ENCODE measurements at places on chromosomes 4 and X.

DNA sequence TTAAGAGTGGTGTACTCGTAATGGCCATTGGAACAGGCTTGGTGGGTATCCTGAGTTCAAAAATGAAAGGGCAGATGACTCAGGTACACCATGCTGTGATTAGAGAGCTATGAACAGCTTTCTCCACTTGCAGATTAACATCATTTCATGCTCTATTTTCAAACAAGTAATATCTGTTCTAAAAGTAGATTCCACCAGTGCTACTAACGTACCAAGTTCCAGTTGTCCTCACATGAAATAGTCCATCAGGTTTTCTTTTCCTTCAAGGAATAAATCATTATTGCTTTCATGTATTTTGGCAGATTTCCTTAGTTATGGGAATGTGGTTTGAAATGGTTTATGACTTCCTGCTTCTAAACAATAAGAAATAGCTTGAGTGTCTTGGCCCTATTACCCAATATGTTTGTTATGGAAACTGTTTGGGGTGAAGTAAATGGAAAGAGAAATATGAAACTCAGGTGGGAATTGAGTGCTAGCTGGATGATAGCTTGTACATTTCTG, 49.9 kb downstream of the PCDH7 start:
- no peak for DNase-seq

DNA sequence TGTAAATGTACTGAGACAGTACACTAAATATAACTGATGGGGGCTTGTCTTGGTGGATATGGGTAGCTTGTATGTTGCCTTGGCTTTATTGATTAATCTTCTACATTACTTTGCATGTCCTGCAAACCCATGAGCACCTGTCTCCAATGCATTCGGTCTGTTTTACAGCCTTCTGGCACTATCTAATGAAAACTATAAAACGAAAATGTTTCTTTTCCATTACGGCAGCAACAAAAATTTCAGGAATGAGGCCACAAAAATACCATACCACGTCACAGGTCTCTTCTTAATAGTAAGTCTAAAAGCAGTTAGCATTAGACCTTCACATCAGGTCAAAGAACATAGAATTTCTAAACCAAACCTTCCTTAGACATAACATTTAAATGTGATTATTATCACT, 49.8 kb downstream of the EDNRA start:
- no peak for DNase-seq

DNA sequence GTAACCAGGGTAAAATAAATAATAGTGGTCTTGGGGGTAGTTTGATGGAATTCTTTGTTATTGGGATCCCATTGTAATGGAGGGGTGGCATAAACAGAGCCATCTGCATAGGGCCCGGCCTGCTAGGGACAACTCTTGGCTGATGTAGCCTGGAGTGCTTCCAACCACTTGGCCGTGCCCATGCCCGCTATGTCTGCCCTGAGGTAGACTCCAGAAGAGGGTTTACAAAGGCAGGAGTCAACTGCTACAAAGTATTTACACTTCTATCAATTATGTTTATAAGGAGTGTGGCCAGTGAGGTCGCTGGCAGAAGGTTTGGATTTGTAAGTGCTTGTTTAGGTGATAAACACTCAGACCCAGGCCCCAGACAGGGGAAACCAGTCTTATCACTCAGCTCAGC, 8.1 kb downstream of the RASL11B start:
- DNase-seq, result no peak

DNA sequence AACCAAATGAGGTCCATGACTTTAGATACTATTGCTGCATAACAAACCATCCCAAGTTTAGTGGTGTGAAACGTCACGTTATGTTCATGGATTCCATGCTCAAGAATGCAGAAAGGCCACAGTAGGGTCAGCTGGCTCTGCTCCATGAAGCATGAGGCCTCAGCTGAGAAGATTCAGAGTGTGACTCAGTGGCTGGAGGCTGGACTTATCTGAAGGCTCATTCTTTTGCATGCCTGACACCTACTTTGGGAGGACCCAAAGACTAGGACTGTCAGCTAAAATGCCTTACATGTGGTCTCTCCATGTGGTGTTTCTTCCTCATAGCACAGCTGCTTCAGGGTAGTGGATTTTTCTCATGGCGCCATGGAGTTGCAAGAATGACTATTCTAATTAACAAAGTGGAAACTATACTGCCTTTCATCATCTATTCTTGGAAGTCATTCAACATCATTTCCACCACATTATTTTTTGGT, 11.5 kb upstream of the CCDC149 start:
- DNase-seq, result no peak
